ENCODE measurements at places on chromosomes 12 and 14.

DNA sequence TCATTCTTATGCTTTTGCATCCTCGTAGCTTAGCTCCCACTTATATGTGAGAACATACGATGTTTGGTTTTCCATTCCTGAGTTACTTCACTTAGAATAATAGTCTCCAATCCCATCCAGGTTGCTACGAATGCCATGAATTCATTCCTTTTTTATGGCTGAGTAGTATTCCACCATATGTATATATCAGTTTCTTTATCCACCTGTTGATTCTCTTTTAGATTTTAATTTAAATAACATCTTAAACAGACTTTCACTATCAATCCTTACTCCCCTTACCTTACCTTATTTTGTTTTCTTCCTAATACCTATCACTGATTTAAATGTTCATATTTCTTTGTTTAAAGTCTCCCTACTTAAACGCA lies 488 bp upstream of the FBXW8 start:
- no peak for DNase-seq

DNA sequence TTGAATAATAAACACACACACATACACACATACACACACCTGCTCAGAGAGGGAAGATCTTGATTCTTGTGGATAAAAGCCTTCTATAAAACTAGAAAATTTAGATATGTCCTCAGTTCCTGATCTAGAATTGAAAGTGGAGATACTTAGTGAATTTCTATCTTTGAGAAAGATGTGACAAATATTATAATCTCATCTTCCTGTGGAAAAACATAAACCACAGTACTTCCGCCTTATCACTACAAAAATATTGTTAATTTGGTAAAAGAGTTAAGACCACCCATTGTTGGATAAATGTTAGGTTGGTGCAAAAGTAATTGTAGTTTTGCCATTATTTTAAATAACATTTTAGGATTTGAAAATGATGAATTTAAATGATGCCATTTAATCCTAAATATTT lies at the start of gene KLRK1:
Gene KLRK1, minus strand, starts transcription at position 138 of the 400 bp plus-strand sequence. CDS start 1,231 bp downstream, outside the sequence.
- no peak for DNase-seq

DNA sequence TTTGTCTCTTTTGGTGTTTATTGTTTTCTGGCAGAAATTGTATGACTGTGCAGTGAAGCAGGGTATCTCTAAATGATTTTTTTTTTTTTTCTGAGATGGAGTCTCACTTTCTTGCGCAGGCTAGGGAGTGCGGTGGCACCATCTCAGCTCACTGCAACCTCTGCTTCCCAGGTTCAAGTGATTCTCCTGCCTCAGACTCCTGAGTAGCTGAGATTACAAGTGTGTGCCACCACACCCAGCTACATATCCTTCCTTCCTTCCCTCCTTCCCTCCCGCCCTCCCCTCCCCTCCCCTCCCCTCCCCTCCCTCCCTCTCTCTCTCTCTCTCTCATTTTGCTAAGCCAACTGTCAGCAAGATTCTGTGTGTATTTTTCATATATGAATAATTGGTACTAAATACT lies 94.4 kb downstream of the PPHLN1 start:
- no peak for DNase-seq

DNA sequence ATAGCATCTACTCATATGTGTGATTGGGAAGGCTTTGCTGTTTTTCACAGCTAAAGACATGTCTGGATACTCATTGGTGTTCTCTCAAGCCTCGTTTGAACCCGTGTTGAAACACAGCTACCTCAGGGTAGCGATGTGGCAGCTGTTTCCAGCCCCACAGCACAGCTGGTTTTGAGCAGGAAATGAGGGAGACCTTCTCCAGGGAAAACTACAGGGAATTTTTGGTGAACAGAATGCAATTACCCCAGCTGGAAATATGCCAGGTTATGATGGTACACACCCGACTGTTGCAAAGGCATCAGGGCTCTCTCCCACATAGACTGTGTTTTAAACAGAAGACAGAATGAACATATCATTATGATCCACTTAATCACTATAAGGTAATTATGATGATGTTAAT lies 828.9 kb downstream of the VRK1 start:
- no peak for DNase-seq

- no peak for DNase-seq
Measured at GRCh38 chr12:83784298-83784890, 1097.7 kb downstream of the TMTC2 start.

DNA sequence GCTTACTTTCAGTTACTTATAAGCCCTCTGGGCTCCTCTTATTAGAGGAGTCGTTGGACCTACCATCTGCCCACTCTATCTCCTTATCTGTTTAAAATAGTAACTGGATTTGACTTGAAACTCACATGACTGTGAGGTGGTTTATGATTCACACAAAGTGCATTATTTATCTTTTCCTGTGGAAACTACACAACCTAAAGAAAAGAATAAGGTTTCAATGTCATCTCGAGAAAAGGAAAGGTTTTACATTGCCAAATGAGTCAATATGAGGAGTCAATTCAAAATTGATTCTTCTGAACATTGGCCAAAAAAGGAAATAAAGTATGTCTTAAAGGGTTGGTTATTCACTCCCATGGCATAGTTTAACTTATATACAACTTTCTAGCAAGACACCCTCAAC lies 225.0 kb upstream of the G2E3 start:
- DNase-seq = no peak

DNA sequence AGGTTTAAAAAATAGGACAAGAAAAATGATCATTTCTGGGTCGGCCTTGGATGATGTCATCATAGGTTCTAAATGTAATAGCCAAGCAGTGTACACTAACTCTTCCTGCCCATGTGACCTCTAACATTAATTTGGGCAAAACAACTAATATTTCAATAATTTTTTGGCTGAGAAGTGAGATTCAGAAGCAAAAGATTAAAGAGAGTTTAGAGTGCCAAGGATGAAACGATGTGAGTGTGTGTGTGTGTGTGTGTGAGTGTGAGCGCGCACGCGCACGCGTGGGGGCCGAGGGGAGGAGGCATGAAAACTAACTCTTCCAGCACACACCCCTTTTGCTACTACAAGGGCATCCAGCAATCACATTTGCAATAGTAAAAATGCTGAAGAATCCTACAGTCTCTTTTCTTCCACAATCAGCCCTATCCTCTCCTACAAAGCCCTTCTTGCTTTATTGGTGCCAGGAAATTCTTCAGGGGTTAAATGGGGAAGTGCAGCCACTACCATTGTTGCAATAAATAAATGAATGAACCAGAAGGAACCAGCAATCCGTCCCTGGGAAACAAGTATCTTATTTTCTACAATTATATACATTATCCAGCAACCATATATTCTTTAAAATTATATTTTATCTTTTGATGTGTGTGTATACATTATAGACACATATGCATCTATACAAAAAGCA lies 52.9 kb downstream of the PEBP1 start:
- DNase-seq = no peak

DNA sequence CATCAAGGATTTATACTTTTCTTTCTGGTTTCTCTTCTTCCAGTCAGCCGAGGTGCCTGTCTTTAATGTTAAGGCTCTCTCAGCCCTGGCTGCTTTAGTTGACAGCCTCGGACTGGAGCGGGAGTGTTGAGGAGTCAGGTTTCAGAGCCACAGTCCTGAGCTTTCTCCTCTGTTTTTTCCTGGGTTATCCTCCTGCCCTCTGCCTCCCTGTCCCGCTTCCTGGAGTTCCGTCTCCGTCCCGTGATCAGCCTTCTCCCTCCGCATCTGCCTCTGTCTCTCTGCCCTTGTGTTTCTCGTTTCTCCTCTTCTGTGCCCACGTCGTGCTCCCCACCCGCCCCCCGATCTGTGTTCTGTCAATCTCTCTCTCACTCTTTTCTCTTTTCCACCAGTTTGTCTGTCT lies 33.0 kb downstream of the IQSEC3 start:
- no peak for DNase-seq

Data from effector memory CD8-positive, alpha-beta T cell (primary cell).